ENCODE measurements at places on chromosomes 11 and 22. TPM values are rescaled to one million over a fixed set of nuclear protein-coding genes. Genes with fewer than 3 reads are reported as not detected.

LRRC51 gene
- total RNA-seq: 12.9 TPM

SCUBE2 gene
- 1.1 TPM for total RNA-seq

MFNG gene
- total RNA-seq: 101 TPM

DNA sequence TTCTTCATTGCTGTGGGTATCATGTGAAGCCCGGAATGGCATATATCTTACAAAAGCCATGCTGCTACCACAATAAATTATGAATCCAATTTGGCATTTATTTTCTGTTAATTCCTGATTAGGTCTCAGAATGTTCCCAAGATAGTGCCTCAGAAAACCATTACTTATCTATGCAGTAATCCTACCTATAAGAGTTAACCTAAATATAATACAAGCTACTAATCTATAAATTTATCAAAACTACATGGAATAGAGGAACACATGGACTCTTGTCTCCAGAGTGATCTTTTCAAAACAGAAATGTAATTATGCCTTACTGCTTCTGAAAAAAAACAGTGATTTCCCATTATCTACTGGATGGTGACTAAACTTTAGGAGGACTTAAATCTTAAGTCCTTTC, 687.8 kb upstream of the ANO5 start:
- H3K27ac ChIP-seq: no peak overlapping the region
- H3K4me1 ChIP-seq: no peaks in the 10 kb centered on the region
- no peaks in the 10 kb centered on the region for H3K27me3 ChIP-seq
- H3K4me3 ChIP-seq: no peak overlapping the region
- DNase-seq: no peak

TRPM5 gene
- total RNA-seq: not detected

SCGB2A2 gene
- total RNA-seq: not detected

SMPD1 gene
- total RNA-seq: 48.6 TPM

All from ascending aorta (tissue), 2 donors.